ENCODE measurements at places on chromosomes 3 and 15. TPM values are rescaled to one million over a fixed set of nuclear protein-coding genes. Genes with fewer than 3 reads are reported as not detected.

Gene LRRIQ4
- polyA plus RNA-seq = not detected

Gene C2CD4A
- 6.7 TPM for polyA plus RNA-seq

Gene C3orf85
- polyA plus RNA-seq = not detected

Gene GATA2
- polyA plus RNA-seq = 7.4 TPM

Gene STT3B
- polyA plus RNA-seq = 36.4 TPM

GRCh38 chr15:78389738-78390137 lies 48.3 kb upstream of the IREB2 start:
- DNase-seq = no peak

DNA sequence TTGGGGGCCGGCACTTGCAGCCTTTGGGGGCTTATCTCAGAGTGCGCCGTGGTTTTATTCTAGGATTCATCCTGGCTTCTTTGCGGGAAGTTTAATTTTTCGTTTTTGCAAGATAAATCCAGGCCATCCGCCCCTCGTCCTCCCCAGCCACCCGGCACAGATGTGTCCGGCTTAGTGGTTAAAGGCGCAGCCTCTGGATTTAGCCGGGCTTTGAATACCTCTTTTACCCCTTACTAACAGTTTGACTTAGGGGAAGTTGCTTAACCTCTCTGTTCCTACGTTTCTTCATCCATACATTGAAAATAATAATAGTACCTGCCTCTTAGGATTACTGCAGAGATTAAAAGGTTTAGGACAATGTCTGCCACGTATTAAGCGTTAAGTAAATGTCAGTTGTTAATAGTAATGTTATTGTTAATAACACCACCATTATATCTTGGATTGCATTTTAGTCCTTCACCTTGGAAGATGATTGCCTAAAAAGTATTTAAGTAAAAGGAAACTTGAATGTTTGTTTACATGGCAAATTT lies 714 bp downstream of the ECT2 start:
- no peak for DNase-seq

GRCh38 chr15:42313463-42313862 lies 40.2 kb upstream of the TMEM87A start:
- DNase-seq = no peak

GRCh38 chr15:93035953-93036810 lies 52.8 kb downstream of the RGMA start:
- DNase-seq = peak; percentile 71

DNA sequence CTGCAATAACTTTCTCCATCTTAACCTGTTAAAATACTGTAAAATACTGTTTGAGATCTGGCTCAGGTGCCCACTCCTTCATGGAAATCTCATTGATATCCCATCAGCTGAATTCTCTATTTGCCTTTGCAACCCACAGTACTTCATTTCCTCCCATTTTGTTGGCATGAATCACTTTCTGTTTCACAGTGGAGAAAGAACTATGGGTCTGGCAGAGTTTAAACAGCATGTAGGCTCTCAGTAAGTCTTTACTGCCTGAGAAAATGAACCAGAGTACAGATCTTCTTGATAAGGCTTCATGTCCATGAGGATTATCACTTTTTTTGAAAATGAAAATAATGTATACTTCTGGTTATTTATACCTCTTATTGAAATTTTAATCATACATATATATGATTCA lies 245.9 kb downstream of the NAALADL2 start:
- DNase-seq = no peak

Measured in psoas muscle (tissue), 8 donors.